ENCODE measurements at places on chromosomes 16 and 17.

DNA sequence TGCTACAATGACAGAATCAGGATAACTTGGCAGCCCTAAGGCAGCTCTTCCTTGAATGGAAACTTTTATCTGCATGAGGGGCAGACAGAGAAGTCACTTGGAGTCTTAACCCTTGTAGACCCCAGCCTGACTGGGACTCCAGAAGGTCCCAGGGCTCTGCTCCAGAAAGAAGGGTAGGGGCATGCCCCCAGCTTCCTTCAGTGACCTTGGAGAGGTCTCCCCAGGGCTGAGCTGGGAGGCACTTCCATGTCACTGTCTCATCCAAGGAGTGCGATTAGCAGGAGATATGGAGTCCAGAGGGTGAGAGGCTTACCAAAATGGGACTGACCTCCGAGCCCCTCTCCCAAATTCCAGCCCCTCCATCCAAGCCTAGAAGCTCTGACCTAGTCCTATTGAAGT is 3.4 kb upstream of the NLRC5 start:
- no peak for DNase-seq

- no peak for DNase-seq
These were observed 3.7 kb downstream of the BAHCC1 start for GRCh38 chr17:81398832-81399411.

GRCh38 chr17:17641621-17642409 is 39.4 kb upstream of the RAI1 start:
- peak; percentile 75 for DNase-seq

- DNase-seq: no peak
These were observed 25.6 kb downstream of the TPSD1 start for GRCh38 chr16:1281517-1281916.

- DNase-seq: no peak
These were observed 15.2 kb downstream of the CLTC start for GRCh38 chr17:59634632-59635541.

- no peak for DNase-seq
These were observed 22.5 kb upstream of the MEAK7 start for GRCh38 chr16:84526794-84527531.

GRCh38 chr16:58087209-58087913 is 41.8 kb downstream of the CFAP20 start:
- no peak for DNase-seq

GRCh38 chr17:17859909-17860765 is 23.4 kb upstream of the SREBF1 start:
- peak; percentile 33 for DNase-seq

GRCh38 chr17:41483531-41483930 is 2.6 kb upstream of the KRT35 start:
- no peak for DNase-seq

- no peak for DNase-seq
These were observed 7.3 kb downstream of the ATP2A3 start for GRCh38 chr17:3956983-3957382.

GRCh38 chr16:28108590-28109247 is 45.2 kb upstream of the GSG1L start:
- no peak for DNase-seq

DNA sequence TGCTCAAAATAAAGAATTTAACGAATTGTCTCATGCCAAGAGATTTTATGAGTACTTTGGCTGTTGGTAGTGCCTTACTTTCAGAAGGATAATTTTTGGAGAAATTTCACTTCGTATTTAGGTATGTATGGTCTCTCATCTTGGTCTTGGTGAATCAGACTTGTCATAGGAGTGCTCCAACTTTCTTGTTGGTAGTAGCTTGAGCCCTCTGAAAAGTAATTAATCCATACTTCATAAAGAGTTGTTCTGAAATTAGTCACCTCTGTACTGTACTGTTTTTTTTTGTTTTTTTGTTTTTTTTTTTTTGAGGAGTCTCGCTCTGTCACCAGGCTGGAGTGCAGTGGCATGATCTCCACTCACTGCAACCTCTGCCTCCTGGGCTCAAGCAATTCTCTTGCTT is 11.6 kb downstream of the ZNRF1 start:
- no peak for DNase-seq

GRCh38 chr16:78421181-78421708 is 321.8 kb downstream of the WWOX start:
- no peak for DNase-seq

- DNase-seq: no peak
These were observed 3.8 kb upstream of the DNAH2 start for GRCh38 chr17:7713782-7714181.

DNA sequence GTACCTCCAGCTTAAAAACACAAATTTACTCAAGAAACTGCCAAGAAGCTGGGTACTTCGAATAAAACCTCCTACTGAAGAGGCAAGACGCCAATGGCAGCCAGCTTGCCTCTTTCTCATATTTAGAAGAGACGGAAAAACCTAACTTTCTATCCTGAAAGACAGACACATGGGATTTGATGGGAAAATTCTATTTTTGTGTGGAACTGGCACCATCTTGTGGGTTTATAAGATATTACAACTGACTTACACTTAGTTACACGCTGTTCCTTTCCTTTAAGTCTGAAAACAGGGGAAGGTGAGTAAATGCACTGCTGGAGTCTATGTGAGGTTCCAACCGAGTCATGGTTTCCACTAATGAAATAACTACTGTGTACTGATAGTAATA is 10.3 kb downstream of the ZNF18 start:
- DNase-seq: no peak

DNA sequence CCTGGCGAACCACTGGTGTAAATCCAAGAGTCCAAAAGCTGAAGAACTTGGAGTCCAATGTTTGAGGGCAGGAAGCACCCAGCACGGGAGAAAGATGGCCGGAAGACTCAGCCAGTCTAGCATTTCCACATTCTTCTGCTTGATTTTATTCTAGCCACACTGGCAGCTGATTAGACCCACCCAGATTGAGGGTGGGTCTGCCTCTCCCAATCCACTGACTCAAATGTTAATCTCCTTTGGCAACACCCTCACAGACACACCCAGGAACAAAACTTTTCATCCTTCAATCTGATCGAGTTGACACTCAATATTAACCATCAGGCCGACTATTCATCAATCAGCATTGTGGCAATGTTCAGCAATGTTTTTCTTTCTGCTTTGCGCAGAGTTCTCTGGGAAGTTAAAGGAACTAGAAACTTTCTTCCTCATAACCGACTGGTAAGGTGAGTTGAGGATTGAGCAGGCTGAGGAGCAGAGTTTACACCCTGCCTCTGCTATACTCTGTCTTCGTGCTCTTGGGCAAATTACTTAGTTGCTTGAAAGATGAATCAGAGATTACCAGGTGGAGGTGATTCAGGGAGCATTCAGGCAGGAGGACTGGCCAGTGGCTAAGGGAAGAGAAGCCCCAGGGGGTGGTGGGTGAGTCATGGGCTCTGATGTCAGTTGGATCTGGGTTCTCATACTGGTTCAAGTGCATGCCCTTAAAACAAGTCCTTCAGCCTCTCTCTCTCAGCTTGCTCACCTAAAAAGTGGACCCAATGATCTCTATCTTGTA is 28.2 kb upstream of the BRD7 start:
- DNase-seq: no peak

DNA sequence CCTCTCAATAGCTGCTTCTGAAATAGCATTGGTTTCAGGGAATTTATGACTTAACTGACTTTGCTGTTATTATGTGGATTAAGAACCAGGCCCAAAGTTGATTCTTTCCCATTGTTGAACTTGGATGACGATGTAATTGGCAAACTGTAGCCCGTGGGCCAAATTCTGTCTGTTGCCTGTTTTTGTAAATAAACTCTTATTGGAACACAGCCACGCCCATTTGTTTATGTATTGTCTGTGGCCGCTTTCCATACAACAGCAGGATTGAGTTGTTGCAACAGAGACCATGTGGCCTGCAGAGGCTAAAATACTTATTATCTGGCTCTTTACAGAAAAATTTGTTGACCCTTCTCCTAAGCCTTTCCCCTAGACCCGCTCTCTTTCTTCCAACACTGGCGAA is 31.6 kb downstream of the NTN1 start:
- no peak for DNase-seq

DNA sequence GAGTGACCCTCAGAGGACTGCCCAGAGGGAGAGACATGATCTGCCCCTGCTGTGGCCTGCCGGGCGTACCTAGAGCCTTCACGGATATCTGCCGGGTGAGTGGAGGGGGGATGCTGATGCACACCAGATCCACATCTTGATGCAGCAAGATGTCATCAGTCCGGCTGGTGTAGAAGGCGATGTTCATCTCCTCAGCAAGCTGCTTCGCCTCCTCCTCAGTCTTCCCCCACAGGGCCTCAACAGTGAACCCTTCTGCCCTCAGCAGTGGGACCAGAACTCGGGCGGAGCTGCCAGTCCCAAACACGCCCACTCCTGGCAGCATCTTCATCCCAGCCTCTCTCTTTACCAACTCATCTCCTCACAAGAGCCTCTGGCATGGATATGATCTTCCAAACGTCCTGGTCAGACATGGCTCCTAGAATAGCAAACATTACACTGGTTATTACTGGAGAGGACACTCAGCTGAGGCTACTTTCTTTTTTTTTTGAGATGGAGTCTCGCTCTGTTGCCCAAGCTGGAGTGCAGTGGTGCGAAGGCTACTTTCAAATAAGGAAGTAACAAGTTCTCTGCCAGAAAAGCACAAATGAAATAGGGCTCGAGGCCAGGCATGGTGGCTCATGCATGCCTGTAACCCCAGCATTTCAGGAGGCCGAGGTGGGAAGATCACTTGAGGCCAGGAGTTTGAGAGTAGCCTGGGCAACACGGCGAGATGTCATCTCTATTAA is 18.9 kb downstream of the C16orf86 start:
- no peak for DNase-seq

GRCh38 chr17:73338566-73339197 is 26.9 kb upstream of the CDC42EP4 start:
- no peak for DNase-seq

- DNase-seq: no peak
These were observed 12.3 kb upstream of the FASN start for GRCh38 chr17:82110298-82110697.

- no peak for DNase-seq
These were observed 131.3 kb upstream of the CDH8 start for GRCh38 chr16:62167551-62167950.

- DNase-seq: no peak
These were observed 481 bp downstream of the CNTROB start for GRCh38 chr17:7932483-7932891.

- DNase-seq: no peak
These were observed 10.3 kb upstream of the MLYCD start for GRCh38 chr16:83888672-83889044.

DNA sequence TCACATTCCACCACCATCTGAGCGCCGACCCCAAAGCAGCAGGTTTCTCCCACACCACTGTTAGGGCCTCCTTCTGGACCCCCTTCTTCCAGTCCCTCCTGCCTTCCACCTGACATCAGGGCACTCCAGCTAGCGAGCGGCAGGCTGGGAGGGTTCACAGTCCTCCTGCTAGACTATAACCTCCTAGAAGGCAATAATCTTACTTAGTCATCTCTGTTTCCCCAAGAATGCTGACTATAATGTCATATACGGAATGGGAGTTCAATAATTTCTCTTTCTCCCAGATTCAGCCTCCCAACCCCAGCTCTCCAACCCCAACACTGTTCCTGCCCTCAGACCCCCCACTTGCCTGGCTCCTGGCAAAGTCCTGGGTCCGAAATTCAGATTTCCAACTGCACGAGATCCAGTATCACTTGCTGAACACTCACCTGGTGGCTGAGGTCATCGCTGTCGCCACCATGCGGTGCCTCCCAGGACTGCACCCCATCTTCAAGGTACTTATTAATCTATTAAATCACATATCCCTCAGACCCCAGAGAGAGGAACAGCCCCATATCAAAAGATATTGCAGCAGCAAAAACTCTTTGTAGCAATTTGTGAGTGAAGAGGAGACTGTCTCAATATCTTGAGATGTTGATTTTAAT is 5.6 kb downstream of the ALOX12 start:
- DNase-seq: no peak

DNA sequence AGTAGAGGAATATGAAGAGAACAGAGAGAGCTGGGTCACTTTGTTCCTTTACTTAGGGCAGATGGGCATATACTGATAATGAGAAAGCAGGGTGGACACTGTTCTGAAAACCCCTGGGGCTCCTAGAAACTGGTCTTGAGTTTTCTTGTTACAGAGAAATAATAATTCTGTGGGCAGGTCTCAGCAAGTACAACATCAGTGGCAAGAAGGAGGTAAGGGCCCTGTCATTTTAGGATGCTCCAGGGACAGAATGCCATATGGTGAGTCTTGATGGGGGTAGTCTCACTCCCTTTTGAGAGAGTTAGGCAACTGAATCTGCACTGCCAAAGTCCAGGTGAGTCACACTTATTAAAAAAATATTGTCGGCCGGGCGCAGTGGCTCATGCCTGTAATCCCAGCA is 102.3 kb downstream of the KCNJ2 start:
- no peak for DNase-seq

DNA sequence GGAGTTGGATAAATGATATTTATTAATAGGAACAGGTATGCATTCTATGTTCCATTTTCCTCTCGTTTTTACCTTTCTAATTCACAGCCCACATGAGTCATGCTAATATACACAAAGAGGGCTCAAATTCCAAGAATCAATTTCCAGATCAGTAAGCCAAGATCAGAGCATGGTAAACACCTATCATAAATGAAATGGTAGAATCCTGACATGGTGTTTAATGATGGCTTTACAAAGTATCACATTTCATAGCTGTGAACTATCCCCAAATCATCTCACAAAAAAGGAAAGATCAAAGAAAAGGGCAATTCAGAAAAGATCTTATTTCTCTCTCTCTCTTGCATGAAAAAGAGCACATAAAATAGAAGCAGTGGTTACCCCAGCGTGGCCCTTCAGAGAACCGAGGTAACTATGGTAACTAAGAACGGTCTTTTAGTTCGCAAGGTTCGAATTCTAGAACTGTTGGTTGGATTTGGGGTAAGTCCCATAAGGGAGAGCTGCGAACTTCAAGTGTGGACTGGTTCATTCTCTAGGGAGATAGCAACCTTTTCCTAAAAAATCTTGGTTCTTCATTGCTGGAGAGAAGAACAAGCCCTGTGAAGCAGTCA is 73.0 kb downstream of the MARCHF10 start:
- DNase-seq: no peak

DNA sequence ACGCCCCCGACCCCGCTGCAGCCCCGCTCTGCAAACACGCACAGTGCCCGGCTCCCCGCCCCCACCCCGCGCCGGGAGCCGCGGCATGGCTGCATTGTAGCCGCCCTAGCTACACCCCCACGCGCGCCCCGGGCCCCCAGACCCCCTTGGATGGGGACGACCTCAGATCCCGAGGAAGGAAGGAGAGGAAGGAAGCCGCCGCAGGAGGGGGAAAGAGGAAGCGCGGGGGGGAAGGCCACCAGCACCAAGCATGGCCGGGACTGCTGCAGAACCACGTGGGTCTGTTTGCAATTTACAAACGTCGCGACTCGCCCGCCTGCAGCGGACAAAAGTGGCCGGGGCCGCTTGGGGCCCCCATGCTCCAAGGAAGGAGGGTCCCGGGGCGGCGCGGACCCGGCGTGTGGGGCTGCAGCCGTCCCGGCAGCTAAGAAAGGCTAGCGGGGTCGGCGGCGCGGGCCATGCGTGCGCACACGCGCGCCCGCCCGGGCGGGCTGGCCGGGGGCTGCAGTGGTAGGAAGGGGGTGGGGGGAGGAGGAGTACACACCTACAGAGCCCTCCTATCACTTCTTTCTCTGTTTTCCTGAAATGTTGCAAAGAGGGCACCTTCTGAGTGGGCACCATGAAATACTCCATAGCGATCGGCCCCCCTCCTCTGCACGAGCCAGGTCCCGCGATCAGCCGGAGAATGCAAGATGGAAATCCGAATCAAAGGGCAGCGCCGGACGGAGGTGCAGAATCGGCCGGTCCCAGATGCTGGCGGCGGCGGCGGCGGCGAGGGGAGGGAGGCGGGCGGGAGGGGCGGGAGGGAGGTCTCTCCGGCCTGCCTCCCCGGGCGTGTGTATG is 488 bp downstream of the TFAP4 start:
- no peak for DNase-seq

GRCh38 chr17:60442271-60443173 is 20.2 kb downstream of the CHCT1 start:
- no peak for DNase-seq
